ENCODE measurements at places on chromosomes 4 and X.

DNA sequence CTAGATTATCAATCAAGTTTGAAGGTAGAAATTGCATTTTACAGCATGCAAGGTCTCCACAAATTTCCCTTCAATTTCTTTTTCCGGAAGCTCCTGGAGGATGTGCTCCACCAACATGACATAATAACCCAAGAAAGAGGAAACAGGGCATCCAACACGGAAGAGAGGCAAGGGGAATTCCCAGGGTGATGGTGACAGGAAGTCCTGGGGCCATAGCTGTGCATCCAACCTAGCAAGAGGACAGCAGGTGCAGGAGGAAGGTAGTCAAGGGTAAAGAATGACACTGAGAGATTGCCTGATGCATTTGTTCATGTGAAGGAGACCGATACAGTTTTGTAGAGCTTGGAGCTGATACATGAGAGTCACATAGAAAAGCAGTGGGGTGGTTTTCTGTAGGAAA, 115.7 kb upstream of the LSM6 start:
- no peak for DNase-seq

DNA sequence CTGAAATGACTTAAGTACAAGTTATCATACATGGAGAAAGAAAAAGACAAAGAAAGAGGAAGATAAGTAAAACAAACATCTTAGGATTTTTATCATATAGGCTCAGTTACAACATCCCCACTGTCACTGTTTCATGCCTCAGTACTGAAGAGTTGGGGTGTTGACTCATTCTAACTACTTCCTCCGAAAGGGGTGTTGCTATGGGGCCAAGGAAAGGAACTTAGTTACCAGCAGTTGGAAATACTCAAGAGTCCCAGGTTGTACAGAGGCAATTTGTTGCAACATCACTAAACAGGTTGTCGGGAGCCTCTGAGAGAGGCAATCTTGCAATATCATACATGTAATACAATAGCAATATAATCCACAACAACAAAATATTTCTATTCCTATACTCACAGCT, 1264.7 kb downstream of the PCDH7 start:
- no peak for DNase-seq

- no peak for DNase-seq
These were observed 6.9 kb downstream of the ZDHHC9 start for GRCh38 chrX:129836827-129837226.

GRCh38 chrX:122135070-122135469, 1049.0 kb upstream of the GRIA3 start:
- no peak for DNase-seq

DNA sequence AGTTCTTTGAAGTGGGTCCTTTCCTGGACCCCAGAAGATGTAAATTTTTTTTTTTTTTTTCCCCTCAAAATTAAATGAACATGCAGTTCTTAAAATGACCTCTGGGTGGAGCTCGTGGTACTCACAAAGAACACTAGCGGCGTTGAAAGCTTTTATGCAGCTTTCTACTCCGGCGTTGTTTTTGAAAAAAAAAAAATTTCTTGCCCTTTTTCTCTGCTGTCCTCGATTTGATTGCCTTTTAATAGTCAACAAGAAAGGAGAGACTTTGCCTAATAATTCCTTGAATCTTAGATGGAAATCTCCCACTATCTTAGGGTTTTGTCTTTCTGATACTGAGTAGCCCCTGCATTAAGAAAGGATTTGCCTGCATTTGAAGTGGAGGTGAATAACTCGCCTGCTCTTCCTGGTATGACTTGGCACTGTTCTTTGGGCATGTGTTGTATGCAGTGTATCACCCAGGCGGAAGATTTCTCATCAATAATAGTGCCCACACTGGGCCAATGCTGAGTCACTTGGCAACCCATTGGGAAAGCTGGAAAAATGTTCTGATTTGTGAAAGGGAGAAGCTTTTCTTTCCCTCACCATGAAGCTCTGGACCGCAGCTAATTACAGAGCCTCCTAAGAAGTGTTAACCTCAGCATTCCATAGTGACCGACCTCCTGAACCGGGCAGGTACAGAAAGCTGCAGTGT, 104.0 kb downstream of the PHEX start:
- DNase-seq, result no peak

Data from T1000 (cell line).